ENCODE measurements at places on chromosomes 7 and 10.
A peak's percentile ranks its signal among the peaks of the same experiment; 100 is the strongest.

DNA sequence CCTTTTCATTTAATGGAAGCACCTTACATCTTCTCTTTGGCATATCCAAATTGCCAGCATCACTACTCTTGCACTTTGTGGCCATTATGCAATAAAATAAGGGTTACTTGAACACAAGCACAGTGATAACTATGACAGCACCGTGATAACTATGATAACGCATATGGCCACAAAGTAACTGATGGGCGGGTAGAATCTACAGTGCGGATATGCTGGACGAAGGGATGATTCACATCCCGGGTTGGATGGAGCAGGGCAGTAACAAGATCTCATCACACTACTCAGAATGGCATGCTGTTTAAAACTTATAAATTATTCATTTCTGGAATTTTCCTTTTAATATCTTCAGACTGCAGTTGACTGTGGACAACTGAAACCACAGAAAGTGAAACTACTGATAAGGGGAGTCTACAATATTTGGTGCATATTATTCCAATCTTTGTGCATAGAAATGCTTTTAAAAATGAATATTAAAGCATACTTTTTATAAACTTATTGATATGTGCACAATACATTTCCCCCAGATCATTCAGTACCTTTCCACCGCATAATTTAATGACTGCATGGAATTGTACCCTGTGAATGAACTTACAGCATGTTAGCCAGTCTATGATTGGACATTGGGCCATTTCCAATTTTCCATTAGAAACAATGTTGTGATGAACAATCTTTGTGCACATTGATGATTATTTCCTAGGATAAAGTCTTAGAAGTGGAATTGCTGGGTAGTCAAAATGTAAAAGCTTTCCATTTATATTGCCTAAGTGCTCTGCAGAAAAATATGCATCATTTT, 136.4 kb downstream of the WNT2 start:
- DNase-seq = no peak

GRCh38 chr10:18549105-18549504, 102.3 kb downstream of the NSUN6 start:
- no peak for DNase-seq

- peak; percentile 87 for DNase-seq
Observed at GRCh38 chr7:92833766-92834506, 2.4 kb downstream of the CDK6 start.

GRCh38 chr10:113001599-113002448, 51.8 kb downstream of the TCF7L2 start:
- no peak for DNase-seq

- no peak for DNase-seq
Observed at GRCh38 chr10:58305821-58306220, 29.0 kb upstream of the UBE2D1 start.

DNA sequence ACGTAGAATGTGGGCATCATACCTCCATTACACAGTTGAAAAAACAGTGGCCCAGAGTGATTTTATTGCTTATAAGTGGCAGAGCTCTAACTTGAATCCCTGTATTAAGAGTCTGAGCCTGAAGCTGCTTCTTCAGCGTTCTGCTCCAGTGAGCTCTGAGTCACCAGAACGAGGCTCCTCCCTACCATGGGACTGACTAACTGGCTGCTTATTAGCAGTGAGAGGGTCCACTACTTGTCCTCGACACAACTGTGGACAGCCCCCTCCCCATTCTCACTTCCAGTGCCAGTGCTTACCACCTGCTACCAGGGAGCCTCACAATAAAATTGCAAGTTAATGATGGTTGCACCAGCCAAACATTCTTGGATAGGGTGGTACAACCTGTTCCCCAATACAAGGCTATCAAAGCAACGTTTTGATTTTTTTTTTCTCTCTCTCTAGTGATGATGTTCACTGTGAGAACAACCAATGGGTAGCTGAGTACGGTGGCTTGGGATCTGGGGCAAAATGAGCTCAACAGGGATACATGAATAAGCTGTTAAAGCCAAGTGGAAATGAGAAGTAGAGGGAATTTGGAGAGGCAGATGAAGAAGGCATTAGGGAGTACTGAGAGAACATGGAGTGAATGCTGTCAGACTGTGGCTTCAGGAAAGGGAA, 2.7 kb upstream of the NRG3 start:
- DNase-seq = no peak

DNA sequence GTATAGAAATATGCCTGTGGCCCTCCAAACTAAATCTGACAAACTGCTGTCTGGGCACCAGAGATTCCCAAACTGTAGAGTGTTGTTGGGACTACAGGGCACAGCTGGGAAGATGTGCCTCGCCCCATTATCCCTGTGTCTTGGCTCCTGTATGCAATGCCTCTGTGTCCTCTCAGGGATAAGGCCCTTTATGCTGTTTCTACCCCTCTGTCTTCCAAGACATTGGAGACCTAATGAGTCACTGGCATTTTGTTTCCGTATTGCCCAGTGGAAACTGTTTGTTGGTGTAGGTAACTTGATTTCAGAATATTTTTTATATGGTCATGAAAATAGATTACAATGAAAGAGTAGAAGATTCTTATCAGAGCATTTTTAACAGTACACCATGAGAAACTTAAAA, 183.2 kb downstream of the GLI3 start:
- DNase-seq = no peak

DNA sequence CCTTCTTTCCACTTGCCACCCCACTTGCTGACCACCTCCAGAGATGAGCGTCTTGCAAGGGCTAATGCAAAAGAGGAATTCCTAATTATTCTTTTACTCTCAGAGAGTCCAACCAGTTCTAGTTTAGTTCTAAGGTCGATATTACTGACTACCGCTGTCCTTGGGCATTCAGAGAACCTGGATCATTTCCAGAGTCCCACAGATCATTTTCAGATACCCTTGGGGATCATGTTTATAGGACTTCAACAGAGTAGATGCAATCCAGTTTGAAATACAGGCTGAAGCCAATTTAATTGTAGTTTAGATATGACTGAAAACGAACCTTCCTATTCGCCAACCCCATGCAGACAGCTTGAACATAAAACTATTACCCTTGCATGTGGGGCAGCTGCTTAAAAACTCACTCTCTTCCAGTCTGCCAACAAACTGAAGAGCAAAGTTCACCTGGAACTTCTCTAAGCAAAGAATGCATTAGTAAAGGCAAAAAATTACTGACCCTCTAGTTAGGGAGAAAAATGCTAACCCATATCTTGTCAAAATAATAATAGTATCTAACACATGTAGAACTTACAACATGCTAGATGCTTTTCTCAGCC, 22.4 kb downstream of the CFAP69 start:
- no peak for DNase-seq

DNA sequence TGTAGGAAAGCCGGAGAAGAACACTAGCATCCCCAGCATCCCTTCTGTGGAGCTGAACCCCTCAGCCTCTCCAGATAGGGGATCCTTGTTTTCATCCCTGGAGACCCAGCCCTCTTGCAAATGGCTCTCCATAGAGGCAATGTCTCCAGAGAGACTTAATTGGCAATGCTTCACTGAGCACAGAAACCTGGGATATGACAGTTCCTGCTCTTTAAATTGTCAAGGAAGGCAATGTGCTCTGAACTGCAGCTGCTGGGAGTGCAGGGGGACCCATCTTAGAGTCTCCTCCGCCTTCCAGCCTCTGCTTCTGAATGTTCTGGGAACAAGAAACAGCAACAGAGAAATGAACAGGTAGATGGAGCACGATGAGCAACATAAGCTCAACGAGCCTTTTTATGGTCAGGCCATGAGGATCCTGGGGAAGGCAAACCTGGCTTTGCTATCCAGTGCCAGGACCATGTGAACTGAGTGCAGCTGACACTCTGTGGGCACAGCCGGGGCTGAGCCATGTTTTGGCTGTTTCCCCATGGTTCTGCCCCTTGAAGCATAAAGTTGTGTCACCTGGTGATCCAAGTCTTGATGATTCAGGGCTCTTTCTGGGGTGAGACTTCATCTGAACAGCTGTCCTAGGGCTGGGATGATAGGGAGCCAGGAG, 481.0 kb downstream of the PLXNA4 start:
- DNase-seq = no peak

GRCh38 chr7:8761731-8762130, 328.3 kb downstream of the NXPH1 start:
- no peak for DNase-seq

DNA sequence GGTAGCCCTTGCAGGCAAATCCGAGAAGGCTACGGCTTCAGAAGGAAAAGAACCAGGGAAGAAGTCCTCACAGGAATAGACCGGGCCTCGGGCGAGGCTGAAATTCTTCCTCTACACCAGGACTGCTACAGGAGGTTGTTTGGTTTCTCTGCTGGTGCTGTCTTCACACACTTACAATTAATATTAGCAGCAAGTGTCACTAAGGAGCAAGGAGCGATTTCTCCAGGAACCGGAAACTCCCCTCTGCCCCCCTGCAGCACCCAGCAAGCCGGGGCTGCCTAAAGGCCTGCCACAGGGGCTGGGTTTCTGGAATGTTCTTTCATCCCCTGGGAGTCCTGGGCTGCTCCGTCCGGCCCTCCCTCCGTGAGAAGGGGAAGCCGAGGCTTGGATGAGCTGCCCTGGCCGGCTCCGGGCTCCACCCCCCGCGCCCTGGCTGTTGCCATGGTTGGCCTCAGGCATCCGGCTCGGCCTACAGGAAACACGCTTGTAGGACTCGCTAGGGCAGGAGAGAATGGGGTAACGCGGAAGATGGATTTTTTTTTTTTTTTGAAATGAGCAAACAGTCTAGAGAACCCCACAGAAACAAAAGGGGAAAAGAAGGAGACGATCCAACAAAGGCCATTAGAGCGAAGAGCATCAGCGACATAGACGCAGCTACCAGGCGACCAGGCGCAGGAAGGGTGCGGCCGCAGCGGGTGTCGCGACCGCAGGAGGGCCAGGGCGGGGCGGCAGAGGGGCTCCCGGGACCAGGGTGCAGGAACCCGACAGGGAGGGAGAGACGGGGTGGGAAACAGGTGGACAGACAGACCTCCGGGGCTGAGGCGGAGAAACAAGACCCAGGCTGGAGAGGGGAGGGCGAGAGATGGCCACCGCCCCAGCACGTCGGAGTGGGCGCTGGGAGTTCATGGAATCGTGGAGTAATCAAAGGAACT, 33.0 kb downstream of the EN2 start:
- peak; percentile 70 for DNase-seq

- no peak for DNase-seq
Observed at GRCh38 chr7:112282476-112283188, 76.1 kb downstream of the ZNF277 start.

DNA sequence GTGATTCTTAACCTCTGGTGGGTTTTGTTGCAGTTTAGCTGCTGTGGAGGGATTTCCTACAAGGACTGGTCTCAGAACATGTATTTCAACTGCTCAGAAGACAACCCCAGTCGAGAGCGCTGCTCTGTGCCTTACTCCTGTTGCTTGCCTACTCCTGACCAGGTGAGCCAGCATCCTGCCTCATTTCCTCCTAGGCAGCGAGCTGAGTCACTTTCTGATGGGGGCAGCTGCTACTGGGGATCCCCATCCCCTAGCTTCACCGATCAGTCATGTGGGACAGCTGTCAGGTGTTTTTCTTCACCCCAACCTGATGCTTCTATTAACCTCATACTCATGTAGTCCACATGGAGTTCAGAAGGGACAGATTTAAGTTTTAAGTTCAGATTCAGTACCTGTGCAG, 21.7 kb upstream of the SMO start:
- DNase-seq = no peak

GRCh38 chr10:43192884-43193283, 54.6 kb downstream of the CSGALNACT2 start:
- no peak for DNase-seq

- DNase-seq = no peak
Observed at GRCh38 chr7:67662804-67663203, 666.2 kb downstream of the TYW1 start.

GRCh38 chr10:61000769-61001730, 57.1 kb upstream of the RHOBTB1 start:
- no peak for DNase-seq

DNA sequence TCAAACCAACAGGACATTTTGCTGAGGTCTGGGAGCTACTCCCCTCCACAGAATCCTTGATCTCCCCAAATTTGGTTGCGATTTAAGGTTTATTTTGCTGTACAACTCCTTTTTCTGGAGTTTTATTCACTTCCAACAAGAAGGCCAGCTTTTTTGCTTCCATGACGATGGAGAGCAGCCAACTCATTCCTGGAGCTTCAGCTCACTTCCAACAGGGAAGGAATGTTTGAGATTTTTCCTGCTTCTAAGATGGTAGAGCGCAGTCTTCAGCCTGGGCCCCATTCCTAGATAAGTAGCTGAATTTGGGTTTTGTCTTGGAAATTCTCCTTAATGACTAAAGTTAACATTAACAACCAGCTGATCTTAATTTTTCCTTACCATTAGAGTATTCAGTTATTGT, 30.9 kb upstream of the CREB3L2 start:
- no peak for DNase-seq

DNA sequence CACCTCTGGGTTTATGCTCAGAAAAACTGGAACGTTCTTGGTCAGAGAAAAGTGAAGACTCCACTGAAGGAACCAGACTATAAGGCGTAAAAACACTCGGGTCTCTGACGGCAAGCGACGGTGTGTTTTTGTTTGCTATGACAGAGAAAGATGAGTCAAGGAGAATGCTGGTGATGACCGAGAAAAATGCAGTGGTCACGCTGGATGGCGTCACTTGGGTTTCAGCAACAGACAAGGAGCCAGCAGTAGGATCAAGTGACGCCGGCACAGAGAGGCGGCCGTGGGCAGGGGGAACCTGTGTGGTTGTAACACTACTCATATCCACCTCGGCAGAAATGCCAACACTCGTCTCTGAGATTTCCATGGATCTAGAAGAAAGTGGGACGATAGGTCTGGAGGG, 63.4 kb downstream of the KIAA1549 start:
- no peak for DNase-seq

GRCh38 chr7:156752367-156753228, 112.0 kb downstream of the RNF32 start:
- no peak for DNase-seq

GRCh38 chr10:31604646-31605170, 285.7 kb downstream of the ZEB1 start:
- no peak for DNase-seq

DNA sequence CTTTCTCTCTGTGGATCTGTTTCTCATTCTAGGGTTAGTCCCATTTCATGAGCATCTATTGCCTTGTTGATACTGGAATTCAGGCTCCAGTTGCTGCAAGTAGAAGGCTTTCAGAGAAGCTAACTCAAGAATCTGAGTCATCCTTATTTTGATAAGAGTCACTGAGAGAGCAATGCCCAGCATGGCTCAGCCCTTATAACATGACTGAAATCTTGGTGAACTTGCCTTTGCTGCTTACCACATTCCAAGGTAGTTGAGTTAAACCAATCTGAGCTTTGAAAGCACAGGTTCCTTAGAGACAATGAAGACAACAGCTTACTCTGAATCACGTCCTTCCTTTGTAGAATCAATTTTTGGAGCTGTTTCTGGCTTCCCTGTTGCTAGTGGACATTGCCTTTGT, 53.6 kb upstream of the CHCHD3 start:
- no peak for DNase-seq

GRCh38 chr7:107948645-107949442, 54.1 kb downstream of the LAMB1 start:
- DNase-seq = no peak

DNA sequence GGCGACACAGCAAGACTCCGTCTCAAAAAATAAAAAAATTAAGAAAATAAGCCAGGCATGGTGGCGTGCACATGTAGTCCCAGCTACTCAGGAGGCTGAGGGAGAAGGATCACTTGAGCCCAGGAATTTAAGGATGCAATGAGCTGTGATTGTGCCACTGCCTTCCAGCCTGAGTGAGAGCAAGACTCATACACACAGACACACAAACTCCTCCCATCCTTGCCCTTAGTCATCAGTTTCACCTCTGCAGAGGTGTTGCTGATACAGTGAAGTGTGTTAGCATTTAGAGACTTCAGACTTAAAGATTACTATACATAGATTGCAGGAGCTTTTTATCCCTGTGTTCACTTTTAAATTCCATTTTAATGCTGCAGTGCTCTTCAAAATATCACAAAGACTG, 5.5 kb upstream of the H2AZ2 start:
- DNase-seq = no peak
